Endodermal cell (in vitro differentiated cells): ENCODE measurements at places on chromosomes 12 and 14. TPM values are rescaled to one million over a fixed set of nuclear protein-coding genes. Genes with fewer than 3 reads are reported as not detected.

DNA sequence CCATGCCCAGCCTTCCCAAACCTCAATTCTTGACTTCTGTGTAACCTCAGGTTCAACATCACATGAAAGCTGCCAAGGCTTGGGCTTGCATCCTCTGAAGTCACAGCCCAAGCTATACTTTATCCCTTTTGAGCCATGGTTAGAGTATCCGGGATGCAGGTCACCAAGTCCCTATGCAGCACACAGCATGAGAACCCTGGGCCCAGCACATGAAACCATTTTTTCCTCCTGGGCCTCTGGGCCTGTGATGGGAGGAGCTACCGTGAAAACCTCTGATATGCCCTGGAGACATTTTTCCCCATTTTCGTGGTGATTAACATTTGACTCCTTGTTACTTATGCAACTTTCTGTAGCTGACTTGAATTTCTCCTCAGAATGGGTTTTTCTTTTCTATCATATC is 25.8 kb upstream of the DIO2 start:
- no peaks in the 10 kb centered on the region for H3K27me3 ChIP-seq
- no peak overlapping the region for H3K4me3 ChIP-seq
- H3K4me1 ChIP-seq: no peaks in the 10 kb centered on the region
- no peaks in the 10 kb centered on the region for H3K36me3 ChIP-seq

DNA sequence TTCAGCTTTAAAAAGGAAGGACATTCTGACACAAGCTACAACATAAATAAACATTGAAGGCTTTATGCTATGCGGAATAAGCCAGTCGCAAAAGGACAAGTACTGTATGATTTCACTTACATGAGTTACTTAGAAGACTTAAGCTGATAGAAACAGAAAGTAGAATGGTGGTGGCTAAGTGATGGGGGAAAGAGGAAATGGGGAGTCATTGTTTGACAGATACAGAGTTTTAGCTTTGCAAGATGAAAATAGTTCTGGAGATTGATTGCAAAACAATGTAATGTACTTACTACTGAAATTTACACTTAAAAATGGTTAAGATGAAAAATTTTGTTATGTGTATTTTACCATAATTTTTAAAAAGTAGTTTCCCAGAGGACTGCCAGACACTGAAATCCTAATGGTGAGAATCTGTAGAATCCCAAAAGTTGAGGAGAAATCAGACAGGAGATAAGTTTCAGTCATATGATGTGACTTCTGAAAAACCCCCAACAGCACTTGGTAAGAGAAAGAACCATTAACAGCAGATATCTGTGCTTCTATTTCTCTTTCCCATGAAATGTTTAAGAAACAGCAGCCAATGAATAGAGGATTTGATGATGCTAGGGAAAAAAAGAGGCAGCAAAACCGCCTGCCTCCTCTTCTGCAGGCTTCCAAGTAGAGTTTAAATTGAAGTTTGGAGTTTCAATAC is 16.6 kb upstream of the CLEC2A start:
- H3K27ac ChIP-seq: no peak overlapping the region
- no peaks in the 10 kb centered on the region for H3K4me1 ChIP-seq
- no peaks in the 10 kb centered on the region for H3K36me3 ChIP-seq
- DNase-seq: no peak
- H3K27me3 ChIP-seq: no peaks in the 10 kb centered on the region

DNA sequence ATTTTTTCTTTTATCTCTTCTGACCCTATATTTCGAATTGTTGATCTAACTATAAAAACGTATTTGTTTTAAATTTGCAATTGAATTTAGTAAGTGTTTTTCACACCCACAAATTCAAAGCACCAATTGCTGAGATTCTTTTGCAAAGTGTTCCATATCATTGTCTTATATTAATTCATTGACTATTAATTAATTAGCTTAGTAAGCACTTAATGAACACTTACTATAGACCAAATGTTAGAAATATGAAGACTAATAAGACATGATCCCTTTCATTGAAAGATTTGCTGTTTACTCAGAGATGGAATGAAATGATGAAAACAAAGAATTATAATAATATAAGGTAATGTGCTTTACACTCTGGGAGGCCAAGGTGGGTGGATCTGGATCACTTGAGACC is 14.2 kb downstream of the ANO4 start:
- H3K4me1 ChIP-seq: no peaks in the 10 kb centered on the region
- no peaks in the 10 kb centered on the region for H3K27me3 ChIP-seq
- no peaks in the 10 kb centered on the region for H3K36me3 ChIP-seq
- no peak for DNase-seq
- no peak overlapping the region for H3K4me3 ChIP-seq

CAPZA3 gene
- not detected in 2 replicates for total RNA-seq

ZBTB25 gene
- total RNA-seq: 12.0 and 14.0 TPM in 2 replicates

MBIP gene
- total RNA-seq: 35.0 to 45.0 TPM (median 35.5 TPM) in 3 replicates
